ENCODE measurements at places on chromosomes 1 and 21.

DNA sequence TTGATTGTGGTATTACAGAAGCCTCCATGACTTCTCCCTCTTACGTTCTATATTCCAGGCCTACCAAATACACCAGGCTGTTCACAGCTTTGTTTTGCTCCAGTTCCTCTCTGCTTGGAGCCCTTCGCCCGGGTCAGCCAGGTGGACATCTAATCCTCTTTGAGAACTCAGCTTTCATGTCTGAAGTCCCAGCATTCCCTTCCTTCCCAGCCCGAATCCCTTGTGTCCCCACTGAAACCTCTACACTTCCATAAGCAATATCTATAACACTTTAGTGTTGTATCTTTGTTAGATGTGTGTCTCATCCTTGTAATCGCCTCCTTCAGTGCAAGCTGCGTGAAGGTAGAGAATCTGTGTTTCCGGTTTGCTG lies 1.9 kb downstream of the RNF11 start:
- no peak for DNase-seq

DNA sequence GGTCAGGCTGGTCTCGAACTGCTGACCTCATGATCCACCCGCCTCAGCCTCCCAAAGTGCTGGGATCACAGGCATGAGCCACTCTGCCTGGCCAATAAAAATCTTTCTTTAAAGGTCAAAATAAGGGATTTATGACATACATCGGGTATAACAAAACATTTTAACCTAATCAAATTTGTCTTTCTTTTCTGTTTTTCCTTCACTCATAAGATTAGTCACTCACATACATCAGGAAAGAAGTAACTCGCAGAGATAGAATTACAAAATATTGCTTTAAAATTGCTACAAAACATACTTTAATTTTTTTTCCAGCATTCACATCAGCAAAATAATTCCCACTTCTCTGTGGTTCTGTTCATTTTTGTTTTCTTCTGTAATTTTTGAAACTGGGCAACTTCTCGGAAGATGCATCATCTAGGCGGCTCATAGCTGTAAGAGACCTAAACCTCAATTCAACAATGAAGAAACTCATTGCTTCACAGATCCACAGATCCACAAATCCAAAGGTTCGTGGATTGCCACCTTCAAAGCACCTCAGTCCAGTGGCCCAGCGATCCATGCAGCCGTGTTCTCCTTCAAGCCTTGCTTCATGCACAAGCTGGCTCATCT lies 39.7 kb downstream of the NEK2 start:
- no peak for DNase-seq

- DNase-seq = no peak
Observed at GRCh38 chr1:183075861-183076260, 52.6 kb downstream of the LAMC1 start.

DNA sequence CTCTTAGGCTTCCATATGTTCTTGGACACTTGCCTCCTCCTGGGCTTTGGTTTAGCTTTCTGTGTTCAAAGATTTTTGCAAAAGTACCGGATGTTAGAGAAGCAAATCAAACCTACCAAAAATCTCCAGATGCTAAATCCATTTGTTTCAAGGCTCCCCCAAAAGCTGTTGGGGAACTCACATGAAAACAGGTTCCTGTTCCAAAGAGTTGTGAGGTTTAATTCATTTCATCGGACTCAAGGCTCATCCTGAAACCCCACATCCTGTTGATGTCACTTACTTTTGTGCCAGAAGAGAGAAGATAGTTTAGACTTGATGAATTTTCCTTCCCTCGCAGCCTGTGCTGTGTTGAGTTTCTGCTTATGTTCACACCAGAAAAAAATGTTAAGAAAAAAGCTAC lies 41.7 kb upstream of the RXRG start:
- no peak for DNase-seq

GRCh38 chr1:197062692-197063091 lies 4.4 kb downstream of the F13B start:
- no peak for DNase-seq

DNA sequence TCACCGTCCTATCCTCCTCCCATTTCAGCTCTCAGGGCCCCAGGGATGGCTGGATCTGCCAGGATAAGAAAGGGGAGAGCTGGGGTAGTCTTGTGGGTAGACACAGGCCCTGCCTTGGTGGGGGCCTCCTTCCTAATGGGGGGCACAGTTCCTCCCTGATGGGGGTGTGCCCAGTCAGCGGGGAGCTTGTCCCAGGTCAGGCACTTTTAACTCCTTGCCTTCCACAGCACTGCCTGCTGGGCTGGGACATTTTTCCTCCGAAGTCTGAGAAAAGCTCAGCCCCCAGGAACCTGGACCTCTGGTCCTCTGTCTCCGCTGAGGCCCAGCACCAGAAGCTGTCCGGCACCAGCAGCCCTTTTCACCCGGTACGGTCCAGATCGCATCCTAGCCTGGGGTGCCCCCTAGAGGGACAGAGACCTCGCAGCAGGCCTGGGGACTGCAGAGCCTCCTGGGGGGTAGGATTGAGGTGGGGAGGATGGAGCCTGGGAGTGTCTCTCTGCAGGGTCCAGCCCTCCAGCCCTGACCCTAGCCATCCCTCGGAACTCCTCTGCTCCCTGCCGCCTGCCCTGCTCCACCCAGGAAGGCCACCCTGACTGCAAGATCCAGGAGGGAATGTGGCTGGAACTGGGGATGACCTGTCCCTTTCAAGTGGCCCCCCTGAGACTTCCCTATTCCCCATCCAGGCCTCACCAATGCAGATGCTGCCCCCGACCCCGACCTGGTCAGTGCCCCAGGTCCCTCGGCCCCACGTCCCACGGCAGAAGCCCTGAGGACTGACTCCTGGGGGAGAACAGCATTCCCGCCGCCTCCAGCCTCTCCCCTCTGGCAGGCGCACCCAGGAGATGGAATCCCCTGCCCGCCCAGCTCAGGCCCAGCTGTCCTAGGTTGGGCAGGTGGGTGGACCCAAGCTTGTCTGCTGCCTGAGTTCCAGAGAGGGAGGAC lies 12.0 kb downstream of the MIIP start:
- peak; percentile 7 for DNase-seq

GRCh38 chr1:15426492-15427279 lies 11.6 kb upstream of the CTRC start:
- DNase-seq = no peak

GRCh38 chr1:178774263-178774662 lies 49.2 kb downstream of the RALGPS2 start:
- no peak for DNase-seq

- no peak for DNase-seq
Observed at GRCh38 chr1:79787631-79788030, 781.1 kb upstream of the ADGRL4 start.

DNA sequence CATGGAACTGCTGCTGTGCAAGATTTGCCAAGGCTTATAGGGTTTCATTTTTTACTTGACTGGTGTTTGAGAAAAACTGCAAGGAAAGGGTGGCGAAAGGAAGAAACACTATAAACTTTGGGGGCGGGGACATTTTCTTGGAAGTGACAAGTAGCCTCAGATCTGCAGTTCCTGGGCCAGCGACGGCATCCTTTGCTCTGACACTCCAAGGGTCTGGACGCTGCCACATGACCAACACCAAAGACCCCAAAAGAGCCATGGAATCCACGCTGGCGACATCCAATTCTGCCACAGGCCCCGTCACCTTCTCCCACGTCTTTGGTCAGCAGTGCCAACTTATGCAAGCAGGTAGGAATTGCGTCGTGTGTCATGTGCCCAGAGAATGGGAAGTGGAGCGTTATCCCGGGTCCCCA lies 193.4 kb downstream of the PRDM2 start:
- no peak for DNase-seq

GRCh38 chr1:245235156-245235555 lies 80.4 kb downstream of the KIF26B start:
- DNase-seq = no peak

- DNase-seq = no peak
Observed at GRCh38 chr1:26375081-26375480, 2.5 kb upstream of the ZNF683 start.

- no peak for DNase-seq
Observed at GRCh38 chr1:90340606-90341005, 345.7 kb downstream of the ZNF326 start.

GRCh38 chr1:175400766-175401165 lies 208.2 kb upstream of the KIAA0040 start:
- no peak for DNase-seq

DNA sequence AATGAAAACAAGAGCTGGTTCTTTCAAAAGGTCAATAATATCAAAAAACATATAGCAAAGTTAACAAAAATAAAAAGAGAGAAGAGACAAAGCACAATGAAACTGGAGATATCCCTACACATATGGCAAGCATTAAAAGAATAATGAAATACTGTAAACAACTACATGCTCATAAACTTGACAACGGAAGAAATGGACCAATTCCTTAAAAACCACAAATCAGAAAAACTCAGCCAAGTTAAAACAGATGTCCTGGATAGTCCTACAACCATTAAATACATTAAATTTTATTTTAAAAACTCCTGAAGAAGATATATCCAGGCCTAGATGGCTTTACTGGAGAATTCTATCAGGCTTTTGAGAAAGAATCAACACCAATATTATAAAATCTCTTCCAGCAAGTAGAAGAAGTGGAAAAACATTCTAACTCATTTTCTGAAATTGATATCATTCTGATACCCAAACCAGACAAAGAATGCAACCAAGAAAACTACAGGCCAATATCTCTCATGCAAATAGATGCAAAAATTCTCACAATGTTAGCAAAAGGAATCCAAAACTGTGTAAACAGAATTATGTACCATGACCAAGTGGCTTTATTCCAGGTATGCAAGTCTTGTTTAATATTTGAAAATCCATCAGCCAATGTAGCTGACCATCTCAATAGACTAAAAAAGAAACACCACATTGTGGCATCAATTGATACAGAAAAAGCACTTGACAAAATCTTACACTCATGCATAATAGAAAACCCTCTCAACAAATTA lies 56.1 kb upstream of the LRRC7 start:
- DNase-seq = no peak

GRCh38 chr1:178639326-178639725 lies 85.7 kb upstream of the RALGPS2 start:
- DNase-seq = no peak

DNA sequence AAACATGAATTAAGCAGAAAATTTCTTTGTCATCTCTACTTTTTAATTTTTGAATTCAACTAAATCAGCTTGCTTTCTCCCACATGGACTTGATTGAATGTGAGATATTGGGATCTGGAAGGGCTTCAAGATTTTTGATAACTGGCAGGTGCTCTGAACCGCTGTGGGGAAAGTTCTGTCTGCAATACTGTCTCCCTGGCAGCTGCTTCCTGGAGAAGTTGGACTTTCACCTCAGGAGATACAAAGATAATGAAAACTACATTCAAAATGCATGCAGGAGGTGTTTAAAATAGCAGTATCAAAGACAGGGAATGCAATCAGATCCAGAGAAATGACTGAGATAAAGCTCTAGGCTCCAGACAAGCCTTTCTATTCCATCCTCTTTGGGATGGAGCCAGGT lies 338.3 kb downstream of the NEGR1 start:
- no peak for DNase-seq

DNA sequence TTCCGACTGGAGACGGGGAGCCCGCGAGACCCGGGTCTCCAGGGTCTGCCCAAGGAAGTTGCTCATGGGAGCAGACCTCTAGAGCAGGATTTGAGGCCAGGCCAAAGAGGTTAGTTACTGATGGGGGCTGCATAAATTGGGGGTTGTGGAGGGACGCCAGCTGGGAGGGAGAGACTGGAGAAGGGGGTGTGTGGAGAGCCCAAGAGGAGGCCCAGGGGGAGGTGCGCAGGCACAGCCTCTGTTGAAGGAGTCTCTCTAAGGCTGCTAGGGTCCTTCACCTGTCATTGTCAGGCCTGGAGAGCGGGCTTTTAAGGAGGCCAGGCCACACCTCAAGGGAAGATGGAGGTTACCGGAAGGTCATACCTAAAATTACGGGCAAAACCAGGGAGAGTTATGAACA lies 363 bp downstream of the PLA2G5 start:
- DNase-seq = no peak

- no peak for DNase-seq
Observed at GRCh38 chr1:37797750-37798345, 4.2 kb downstream of the MANEAL start.

GRCh38 chr1:53343831-53344668 lies 16.2 kb upstream of the LRP8 start:
- no peak for DNase-seq

DNA sequence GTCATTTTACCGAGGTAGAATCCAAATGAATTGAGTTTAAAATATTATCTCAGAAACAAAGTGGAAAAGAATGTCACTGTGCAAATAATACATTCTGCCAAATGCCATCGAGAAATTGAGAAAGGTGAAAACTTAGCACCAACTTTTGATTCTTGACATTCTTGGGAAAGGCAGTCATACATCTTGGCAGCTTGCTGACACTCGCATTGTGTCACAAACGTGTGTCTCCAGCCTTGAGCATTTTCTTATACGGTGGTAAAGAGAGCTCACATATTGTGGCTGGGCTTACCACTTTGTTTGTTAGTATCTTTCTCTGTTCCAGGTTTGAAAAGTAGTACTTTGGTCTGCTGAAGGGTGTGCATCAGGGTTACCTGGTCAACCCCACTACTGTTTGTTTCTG lies 1456.1 kb downstream of the BRINP3 start:
- DNase-seq = no peak

- DNase-seq = no peak
Observed at GRCh38 chr1:21118167-21118566, 58.5 kb downstream of the EIF4G3 start.
